ENCODE measurements at places on chromosomes 2 and 18.

DNA sequence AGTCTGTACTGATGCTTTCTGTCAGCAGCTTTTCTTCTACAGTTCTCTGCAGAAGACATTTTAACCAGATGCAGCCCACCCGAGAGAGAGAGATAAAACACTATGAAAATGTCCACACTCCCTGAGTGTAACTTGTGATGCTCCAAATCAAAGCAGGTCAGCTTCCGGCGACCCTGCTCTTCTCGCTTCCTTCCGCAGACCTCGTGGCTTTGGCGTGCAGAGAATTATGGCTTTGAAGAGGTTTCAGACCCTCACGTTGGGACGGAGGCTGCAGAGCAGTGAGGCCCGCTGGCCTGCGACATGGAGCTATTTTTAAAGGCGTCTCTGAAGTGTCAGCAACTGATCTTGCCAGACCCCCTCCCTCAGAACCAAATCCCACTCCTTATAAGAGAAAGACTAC is 41.8 kb downstream of the TMEM163 start:
- no peaks in the 10 kb centered on the region for H3K27me3 ChIP-seq
- DNase-seq, result no peak
- H3K36me3 ChIP-seq, result no peaks in the 10 kb centered on the region
- H3K4me3 ChIP-seq, result no peak overlapping the region

DNA sequence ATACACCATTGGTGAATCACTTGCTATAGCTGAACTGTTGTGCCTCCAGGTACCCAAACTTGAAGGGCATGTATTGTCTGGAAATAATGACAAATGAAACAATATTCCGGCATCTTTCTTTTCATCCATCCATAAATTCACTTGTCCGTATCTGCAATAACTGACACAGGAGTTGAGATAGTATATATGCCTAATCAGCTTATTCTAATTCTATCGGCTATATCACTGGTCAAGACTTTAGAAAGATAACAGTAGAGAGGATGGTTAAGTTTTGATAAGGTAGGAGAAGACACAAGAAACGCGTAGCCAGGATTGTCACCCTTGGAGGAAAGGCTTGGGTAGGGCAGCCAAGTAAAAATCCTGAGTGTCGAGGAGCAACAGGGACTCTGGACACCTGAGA is 1634.6 kb upstream of the CELF4 start:
- no peaks in the 10 kb centered on the region for H3K36me3 ChIP-seq
- no peaks in the 10 kb centered on the region for H3K4me1 ChIP-seq
- H3K4me3 ChIP-seq, result no peak overlapping the region
- no peak for DNase-seq
- no peak overlapping the region for H3K27ac ChIP-seq
- H3K27me3 ChIP-seq, result no peaks in the 10 kb centered on the region

DNA sequence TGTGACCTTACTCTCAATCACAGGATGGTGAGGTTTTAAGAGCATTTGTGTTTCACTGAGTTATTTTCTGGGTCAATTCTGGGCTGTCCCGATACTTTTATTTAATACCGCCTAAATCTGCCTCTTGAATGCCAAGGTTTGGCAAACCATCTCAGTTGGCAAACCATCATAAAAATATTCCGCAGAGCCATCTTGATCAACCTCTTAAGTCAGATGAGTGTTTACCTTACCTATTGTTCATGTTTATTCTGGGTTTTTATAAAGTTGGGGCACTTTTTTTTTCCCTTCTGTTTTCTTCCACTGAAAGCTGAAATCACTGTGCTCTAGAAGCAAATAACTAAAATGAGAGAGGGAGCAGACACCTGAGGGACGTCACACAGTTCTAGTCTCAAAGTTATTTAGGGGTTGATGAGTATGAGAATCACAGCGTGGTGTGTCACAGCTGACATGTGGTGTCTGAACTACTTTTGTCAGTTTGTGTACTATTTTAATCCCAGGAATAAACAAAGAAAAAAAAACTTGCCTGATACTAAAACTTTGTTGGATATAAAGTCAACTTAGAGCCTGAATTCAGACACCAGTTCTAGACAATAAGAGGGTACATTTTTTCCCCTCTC is 48.6 kb downstream of the ETAA1 start:
- no peak overlapping the region for H3K4me3 ChIP-seq
- DNase-seq, result no peak
- H3K27me3 ChIP-seq, result no peaks in the 10 kb centered on the region
- H3K4me1 ChIP-seq, result no peaks in the 10 kb centered on the region
- no peaks in the 10 kb centered on the region for H3K36me3 ChIP-seq
- H3K27ac ChIP-seq, result no peak overlapping the region

DNA sequence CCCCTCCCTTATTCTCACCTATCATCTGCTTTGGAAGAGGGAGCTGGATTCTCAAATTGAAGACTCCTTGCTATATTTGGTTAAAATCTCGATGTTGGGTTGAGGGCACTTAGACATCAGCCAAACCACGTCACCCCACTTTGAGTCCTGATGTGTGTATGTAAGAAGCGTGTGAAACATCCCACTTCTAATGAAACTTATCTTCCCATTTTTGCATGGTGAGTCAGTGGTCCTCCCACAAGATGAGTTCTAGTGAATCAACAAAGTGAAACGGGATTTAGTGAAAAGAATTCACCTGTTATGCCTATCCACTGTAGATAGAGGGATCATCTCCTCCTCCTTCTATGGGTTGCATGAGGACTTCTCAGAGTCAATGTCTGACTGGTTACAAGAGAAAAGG is 51.4 kb upstream of the SPRED2 start:
- no peak overlapping the region for H3K4me3 ChIP-seq
- no peak for DNase-seq
- no peaks in the 10 kb centered on the region for H3K36me3 ChIP-seq
- H3K27ac ChIP-seq, result no peak overlapping the region
- no peaks in the 10 kb centered on the region for H3K4me1 ChIP-seq

- H3K27ac ChIP-seq, result no peak overlapping the region
- DNase-seq, result no peak
- no peaks in the 10 kb centered on the region for H3K4me1 ChIP-seq
- H3K27me3 ChIP-seq, result no peaks in the 10 kb centered on the region
- H3K36me3 ChIP-seq, result no peaks in the 10 kb centered on the region
- H3K4me3 ChIP-seq, result no peak overlapping the region
Observed at GRCh38 chr2:35963824-35964223, 391.8 kb upstream of the CRIM1 start.

- H3K4me1 ChIP-seq, result peaks cover 23% of the 10 kb centered on the region
- peaks cover 48% of the 10 kb centered on the region for H3K36me3 ChIP-seq
- peak overlapping the region; percentile 33 for H3K27ac ChIP-seq
- H3K4me3 ChIP-seq, result no peak overlapping the region
- DNase-seq, result no peak
Observed at GRCh38 chr2:100008956-100009355, 133.4 kb downstream of the AFF3 start.

DNA sequence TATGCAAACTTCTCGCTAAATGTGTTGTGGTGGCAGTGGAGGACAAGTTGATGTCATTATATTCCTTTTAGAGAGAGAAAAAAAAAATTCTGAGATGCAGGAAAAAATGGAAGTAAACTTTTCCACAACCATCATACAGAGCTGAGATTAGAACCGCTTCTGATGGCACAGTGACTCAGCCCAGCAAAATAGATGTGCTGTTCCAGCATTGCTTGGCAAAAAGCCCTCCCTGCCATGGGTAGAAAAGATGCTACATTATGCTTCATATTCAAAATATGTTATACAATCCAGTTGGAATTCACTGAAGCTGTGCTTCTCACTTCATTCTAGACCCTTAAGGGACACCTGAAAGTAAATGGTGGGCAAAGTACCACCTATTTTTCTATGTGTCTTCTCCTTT is 1047.6 kb upstream of the FANCL start:
- H3K27ac ChIP-seq, result no peak overlapping the region
- H3K36me3 ChIP-seq, result no peaks in the 10 kb centered on the region
- H3K4me3 ChIP-seq, result no peak overlapping the region
- no peaks in the 10 kb centered on the region for H3K4me1 ChIP-seq

- no peak for DNase-seq
- no peaks in the 10 kb centered on the region for H3K27me3 ChIP-seq
- H3K4me3 ChIP-seq, result no peak overlapping the region
- peak overlapping the region; percentile 84 for H3K27ac ChIP-seq
Observed at GRCh38 chr2:100924122-100924519, 78.0 kb upstream of the RPL31 start.

DNA sequence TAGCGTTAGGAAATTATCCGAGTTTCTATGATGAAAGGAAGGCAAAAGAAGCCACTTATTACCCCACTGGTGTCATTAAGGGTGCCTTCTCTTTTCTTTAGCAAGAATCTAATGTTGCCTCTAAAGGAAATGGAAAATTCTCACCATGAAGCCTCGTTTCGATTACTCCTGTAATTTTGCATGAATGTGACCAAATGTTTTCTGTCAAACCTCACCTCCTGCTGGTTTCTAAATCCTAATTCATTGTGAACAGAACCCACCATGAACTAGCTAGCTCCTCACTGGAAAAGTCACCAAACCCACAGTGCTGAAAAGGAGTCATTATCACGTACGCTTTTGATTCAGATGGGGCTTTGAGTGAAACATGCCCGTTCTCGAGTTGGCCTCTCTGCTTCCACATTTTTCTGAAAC is 119.9 kb downstream of the COPS8 start:
- DNase-seq, result no peak
- H3K4me1 ChIP-seq, result no peaks in the 10 kb centered on the region
- H3K27ac ChIP-seq, result no peak overlapping the region
- no peaks in the 10 kb centered on the region for H3K27me3 ChIP-seq

- no peaks in the 10 kb centered on the region for H3K4me1 ChIP-seq
- DNase-seq, result no peak
- no peaks in the 10 kb centered on the region for H3K36me3 ChIP-seq
- no peaks in the 10 kb centered on the region for H3K27me3 ChIP-seq
Observed at GRCh38 chr18:49843131-49843530, 29.8 kb upstream of the ACAA2 start.

DNA sequence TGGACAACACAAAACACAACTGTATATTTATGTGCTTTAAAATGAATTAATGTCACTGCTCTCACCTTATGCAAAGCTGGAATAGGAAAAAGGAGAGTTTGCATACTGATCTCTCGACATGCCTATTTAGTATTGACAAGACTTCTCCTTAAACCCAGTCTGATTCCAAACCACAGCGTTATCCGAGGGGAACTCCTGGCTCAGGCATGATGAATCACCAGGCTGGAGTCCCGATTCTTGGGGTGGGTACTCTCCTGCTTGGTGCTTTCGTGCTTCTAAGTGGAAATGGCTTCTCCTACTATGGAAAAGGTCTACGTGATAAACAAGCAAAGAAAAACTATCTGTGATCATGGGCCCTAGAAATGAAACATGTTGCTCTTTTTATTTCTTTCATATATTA is 88.9 kb upstream of the SLC35G4 start:
- no peak overlapping the region for H3K27ac ChIP-seq
- H3K4me1 ChIP-seq, result no peaks in the 10 kb centered on the region
- no peaks in the 10 kb centered on the region for H3K36me3 ChIP-seq
- no peaks in the 10 kb centered on the region for H3K27me3 ChIP-seq

DNA sequence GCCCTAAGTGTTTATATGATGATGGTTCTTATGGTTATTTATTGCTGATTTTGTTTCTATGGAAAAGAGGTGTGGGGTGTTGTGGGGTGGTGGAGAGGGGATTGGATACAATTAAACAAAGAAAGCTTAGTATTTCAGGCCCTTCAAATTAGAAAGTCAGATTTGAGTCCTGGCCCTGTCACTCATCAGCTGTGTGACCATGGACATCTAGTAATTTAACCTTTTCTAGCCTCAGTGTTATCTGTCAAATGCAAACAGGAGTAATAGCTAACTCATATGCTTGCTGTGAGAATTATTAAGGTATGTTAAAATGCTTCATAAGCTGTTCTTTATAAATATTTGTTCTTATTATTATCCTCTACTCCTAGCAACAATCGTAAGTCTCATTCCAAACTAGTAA is 2.1 kb upstream of the MEMO1 start:
- no peak for DNase-seq
- peaks cover 27% of the 10 kb centered on the region for H3K4me1 ChIP-seq
- no peaks in the 10 kb centered on the region for H3K27me3 ChIP-seq

DNA sequence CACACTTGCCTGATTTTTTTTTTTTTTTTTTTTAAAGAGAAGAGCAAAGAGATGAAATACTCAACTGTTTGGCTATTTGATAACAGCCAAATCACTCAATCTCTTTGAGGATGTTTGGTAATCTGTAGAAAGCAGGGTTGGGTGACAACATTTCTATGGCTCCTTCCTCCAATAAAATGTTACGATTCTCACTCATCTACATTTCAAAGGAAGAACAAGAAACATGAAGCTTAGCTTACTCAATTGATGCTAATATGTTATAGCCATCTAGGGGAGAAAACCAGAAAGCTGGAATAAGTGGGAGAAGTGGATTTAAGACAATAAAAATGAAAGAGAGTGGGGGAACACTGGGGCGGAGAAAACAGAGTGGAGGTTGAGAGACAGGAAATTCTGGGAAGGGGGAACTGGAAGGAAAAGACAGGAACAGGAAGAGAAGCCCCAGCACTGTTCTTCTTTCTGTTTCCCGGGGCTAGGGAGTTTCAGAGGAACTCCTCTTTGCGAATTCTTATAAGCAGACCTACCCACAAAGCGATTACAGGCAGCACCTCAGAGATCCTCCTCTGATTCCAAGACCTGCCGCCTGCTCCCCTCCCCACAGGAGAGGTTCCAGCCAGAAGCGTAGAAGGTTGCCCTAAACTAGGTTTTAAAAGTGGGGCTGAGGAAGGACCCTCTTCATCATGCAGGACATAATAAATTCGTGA is 13.3 kb downstream of the ST3GAL5 start:
- no peaks in the 10 kb centered on the region for H3K36me3 ChIP-seq
- no peak overlapping the region for H3K4me3 ChIP-seq
- H3K4me1 ChIP-seq, result peaks cover 16% of the 10 kb centered on the region
- no peak overlapping the region for H3K27ac ChIP-seq
- H3K27me3 ChIP-seq, result no peaks in the 10 kb centered on the region

GRCh38 chr2:69034845-69035244 is 21.9 kb downstream of the ANTXR1 start:
- H3K27me3 ChIP-seq, result no peaks in the 10 kb centered on the region
- H3K4me3 ChIP-seq, result no peak overlapping the region
- H3K36me3 ChIP-seq, result no peaks in the 10 kb centered on the region

GRCh38 chr2:20348542-20348941 is 2.1 kb downstream of the PUM2 start:
- H3K27me3 ChIP-seq, result no peaks in the 10 kb centered on the region
- no peak for DNase-seq
- H3K27ac ChIP-seq, result no peak overlapping the region
- H3K4me1 ChIP-seq, result peaks cover 87% of the 10 kb centered on the region

GRCh38 chr2:55161295-55162210 is 70.5 kb downstream of the CLHC1 start:
- H3K27ac ChIP-seq, result peak overlapping the region; percentile 80
- H3K27me3 ChIP-seq, result no peaks in the 10 kb centered on the region
- H3K4me3 ChIP-seq, result no peak overlapping the region
- peaks cover 38% of the 10 kb centered on the region for H3K4me1 ChIP-seq

Measured in spleen (tissue), 13 donors.